Muscle of back (tissue), 13 donors: ENCODE measurements at places on chromosomes 6 and 20.

GRCh38 chr6:65569505-65569904 is 137.5 kb downstream of the EYS start:
- no peak for DNase-seq

DNA sequence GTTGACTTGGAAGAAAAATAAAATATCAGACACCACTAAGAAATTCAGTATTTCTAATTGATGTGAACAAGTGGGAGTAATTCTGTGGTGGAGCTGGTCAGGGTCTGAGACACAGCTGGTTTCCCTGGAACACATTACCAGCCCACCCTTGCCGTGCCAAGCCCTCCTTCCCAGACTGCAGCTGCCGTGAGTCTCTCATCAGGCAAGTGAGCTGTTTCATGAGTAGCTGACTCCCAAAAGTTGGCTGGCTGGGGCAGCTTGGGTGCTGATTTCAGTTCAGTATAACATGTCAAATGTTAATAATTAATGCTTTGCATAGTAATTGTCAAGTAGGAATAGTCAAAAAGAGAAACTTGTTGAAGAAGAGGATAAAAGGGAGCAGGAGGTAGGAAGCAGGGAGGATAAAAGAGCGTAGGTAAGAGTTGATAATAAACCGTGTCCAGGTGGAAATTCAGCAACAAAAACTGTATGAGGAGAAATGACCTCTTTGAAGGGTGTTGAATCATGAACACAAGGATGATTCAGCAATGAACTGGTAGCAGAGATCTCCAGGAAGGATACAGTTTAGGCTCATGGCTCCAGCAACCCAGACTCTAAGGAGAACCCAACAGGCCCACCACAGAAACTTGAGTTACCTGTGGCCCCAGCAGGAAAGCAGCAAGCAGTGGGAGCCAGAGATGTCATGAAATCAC is 110.9 kb upstream of the SSTR4 start:
- DNase-seq: peak; percentile 35

GRCh38 chr20:22232473-22232872 is 351.9 kb downstream of the FOXA2 start:
- DNase-seq: no peak

- DNase-seq: no peak
Observed at GRCh38 chr20:40678286-40678875, 10.7 kb downstream of the MAFB start.

GRCh38 chr6:36135053-36135731 is 4.9 kb downstream of the MAPK13 start:
- DNase-seq: no peak
